ENCODE measurements at places on chromosomes 16 and 17. TPM values are rescaled to one million over a fixed set of nuclear protein-coding genes. Genes with fewer than 3 reads are reported as not detected.

The PHOSPHO1 gene
- not detected for total RNA-seq

GRCh38 chr16:4500272-4500671 lies 24.1 kb downstream of the HMOX2 start:
- peak; percentile 59 for DNase-seq

The KRT222 gene
- not detected for total RNA-seq

GRCh38 chr16:14437426-14437825 lies 192.6 kb downstream of the PARN start:
- DNase-seq = no peak

GRCh38 chr17:8892338-8892690 lies 24.8 kb upstream of the PIK3R6 start:
- peak; percentile 12 for DNase-seq

The NPEPPS gene
- 36.6 TPM for total RNA-seq

DNA sequence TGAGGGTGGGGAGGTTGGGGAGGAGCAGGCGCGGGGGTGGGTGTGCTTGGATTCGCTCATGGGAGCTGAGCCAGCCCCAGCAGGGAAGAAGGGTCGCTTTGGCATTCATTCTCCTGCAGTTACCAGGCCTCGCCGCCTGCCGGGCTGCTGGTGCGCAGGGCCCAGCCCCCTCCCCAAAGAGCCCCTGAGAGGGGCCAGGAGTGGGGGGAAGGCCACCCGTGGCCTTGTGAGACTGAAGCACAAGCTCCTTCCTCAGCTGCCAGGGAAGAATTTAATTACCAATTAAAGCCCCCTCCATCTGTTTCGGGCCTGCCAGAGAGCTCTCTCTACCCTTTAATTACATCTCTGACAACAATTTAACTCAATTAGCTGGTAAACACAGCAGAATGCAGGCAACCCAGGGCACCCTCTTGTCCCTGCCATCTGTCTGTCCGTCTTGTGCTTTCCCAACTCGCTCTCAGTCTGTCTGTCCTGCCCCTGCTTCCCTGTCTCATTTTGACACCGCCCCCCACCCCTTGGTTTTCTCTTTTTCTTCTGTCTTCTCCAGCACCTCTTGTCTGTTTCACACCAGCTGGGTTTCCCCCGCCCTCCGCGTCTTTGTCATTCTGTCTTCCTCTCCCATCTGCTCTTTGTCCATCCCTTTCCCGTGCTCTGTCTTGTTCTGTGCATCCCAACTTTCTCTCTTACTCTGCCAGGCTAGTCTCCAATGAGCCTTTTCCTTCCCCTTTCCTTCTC lies 32.7 kb downstream of the CDK5RAP3 start:
- no peak for DNase-seq

- DNase-seq = no peak
Measured at GRCh38 chr16:392450-393030, 4.5 kb upstream of the NME4 start.

GRCh38 chr16:84941921-84942320 lies 69.4 kb downstream of the ZDHHC7 start:
- DNase-seq = peak; percentile 96

GRCh38 chr16:82735186-82735585 lies 108.4 kb downstream of the CDH13 start:
- no peak for DNase-seq

DNA sequence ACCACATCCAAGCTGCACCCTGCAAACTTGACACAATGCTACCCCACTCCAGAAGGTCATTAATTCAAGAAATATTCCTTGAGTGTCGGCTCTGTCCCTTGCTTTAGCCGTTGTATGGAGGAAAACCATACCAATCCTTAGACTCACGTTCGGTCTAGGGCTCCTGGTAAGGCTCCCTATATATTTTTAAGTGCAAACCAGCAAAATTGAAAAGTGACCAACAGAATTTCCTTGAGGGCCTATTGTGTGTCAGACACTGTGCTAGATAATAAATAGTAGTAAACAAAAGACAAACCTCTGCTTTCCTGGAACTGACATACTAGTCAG lies 390 bp upstream of the BBS2 start:
- DNase-seq = no peak

- DNase-seq = no peak
Measured at GRCh38 chr17:50283714-50284113, 9.4 kb downstream of the TMEM92 start.

DNA sequence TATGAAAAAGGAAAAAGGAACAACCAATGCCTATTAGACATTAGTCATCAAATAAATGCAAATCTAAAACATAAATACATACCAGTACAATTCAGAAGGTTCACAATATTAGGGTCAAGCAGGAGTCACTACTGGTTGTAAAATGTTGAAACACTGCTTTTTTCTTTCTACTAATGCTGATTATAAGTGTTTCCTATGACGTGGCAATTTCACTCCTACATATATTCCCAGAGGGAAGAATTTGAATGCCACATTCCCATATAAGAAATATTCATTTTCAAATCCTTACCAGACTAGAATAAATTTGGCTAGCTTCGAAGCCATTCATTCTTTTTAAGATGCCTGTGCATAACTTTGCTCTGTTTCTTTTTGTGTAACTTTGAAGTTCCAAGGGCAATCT lies 2.6 kb upstream of the KRTAP9-2 start:
- no peak for DNase-seq

All from RPMI7951 (cell line).